Activated CD4-positive, alpha-beta memory T cell treated with anti-CD3 and anti-CD28 coated beads, Interleukin-2, amount 10 ng/mL, durations not matched to agents 7 days and 5 days (primary cell): ENCODE measurements at places on chromosomes 11 and 22.

DNA sequence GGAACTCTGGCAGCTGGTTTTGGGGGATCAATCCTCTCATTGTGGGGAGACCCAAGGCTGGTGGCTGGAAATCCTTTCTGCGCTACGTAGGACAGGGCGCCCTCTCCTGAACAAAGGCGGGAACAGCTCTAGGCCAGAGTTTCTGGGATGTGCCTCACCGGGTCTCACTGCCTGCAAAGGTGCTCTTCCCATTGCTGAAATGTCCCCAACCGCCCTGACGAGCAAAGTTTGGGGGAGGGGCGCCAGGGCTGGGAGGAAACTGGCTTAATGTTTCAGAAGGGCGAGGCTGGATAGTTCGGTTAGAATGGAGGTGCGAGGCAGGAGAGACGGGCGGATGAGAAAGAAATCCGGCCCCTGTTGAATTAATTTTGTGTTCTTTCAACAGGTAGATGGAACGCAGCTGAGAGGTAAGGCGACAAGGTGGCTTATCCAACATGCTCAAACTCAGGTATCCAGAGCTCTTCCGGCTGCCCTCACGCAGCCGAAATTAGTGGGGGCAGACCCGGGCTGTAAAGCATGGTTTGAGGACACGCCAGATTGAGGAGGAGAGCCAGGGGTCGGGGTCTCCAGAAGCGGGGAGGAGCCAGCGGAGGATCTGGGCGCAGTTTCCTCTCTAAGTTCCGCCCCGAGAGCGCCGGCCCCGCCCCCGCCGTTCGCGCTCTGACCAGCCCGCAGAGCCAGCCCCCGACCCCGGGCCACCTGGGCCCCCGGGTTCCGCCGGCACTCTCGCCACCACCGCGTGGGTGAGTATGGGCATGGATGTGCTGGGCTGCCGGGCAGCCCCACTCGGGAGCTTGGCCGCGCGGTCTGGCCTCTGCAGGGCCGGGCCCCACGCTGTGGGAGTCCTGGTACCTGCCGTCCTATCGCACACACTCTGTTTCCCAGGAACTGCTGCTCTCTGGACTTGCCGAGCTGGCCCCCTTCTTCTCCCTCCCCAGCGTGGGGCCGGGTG is at the start of gene PGAP2:
Gene PGAP2 (plus strand): TSS at position 652 of the 952 bp plus-strand sequence. CDS start 2,700 bp downstream, outside the sequence.
- DNase-seq, result peak; percentile 65

DNA sequence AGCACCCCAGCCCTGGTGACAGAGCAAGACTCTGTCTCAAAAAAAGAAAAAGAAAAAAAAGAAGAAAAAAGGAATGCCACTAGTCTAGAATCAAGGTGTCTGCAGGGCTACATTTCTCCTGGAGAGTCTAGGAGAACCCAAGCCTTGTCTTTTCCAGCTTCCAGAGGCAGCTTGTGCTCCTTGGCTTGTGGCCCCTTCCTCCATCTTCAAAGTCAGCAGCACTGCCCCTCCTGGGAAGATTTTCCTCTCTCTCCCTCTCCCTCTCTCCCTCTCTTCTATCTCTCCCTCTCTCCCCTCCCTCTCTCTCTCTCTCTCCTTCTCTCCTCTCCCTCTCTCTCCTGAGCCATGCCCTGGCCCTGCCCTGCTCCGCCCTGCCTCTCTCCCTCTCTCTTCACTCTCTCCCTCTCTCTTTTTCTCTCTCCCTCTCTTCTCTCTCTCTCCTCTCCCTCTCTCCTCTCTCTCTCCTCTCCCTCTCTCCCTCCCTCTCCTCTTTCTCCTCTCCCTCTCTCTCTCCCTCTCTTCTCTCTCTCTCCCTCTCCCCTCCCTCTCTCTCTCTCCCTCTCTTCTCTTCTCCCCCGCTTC is 97.7 kb upstream of the FGF3 start:
- DNase-seq, result no peak

DNA sequence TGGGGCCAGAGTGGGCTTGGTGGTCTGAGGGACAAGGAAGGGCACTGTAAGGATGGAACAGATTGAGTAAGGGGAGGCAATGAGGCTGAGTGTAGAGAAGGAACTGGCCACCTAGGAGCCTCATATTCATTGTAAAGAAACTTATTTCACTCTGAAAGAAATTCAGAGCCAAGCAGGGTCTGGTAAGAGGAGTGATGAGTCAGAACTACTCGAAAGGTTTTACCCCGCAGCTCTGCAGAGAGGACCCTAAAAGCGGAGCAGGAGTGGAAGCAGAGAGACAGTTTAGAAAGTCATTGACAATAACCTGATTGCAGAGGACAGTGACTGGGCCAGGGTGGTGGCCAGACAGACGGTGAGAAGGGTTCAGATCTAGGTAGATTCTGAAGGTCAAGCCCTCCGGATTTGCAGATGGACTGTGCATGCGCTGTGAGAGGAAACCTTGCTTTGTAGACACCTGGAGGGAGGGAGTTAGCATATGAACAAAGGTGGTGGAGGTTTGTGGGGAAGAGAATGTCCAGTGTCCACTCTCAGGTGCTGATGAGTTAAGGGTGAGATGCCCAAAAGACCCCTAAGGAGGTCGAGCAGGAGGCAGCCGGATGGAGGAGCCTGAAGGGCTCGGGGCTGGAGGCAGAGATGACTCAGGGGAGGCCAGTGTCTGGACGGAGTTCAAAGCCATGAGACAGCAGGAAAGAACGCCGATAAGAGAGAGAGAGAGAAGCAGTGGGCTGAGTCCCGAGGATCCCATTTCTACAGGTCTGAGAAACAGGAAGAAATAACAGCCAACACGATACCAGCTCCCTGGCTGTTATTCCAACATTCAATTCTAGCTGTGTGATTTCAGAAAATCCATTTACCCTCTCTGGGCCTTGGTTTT is 546.0 kb downstream of the BRD1 start:
- no peak for DNase-seq

GRCh38 chr11:21625982-21626381 is 566.9 kb upstream of the ANO5 start:
- DNase-seq, result no peak

DNA sequence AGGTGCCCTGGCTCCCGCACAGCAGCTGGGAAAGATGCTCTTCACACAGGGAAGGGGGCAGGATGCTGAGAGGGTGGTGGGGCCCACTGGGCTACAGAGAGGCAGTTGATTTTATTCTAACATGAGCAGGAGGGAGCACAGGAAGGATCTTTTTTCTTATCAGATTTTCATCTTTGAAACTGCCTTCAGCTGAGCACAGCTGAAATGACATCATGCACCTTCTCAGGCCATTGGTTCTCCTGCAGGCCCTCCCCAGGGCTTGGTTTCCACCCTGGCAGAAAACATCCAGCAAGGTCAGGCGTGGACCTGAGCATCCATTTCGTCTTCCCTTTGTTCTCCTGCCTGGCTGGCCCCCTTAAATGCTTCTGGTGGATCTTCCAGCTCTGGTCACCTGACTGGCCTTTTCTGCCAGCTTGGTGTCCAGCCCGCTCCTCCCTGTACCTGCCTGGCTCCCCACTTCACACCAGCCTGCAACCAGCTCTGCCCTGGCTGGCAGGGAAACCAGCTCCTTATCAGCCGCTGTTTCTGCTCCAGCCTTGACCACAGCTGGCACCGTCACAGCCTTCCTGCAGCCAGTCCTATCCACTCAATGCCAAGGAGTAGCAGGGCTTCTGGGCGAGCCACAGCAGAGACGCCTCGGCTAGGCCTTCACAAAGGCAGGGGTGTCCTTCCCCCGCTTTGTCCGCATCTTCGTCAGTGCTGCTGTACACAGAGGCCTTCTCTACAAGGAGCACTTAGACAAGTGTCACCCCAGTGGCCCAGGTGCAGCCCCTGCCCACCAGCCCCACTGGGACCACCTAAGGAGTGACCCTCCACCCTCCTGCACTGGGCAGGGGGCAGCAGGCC is 36.5 kb downstream of the TOM1 start:
- DNase-seq, result peak; percentile 40

- no peak for DNase-seq
Observed at GRCh38 chr11:66011239-66011784, 496 bp upstream of the CST6 start.
